Cerebellar nuclear complex (tissue), 1 donor: ENCODE measurements at places on chromosomes 7 and 10.

GRCh38 chr10:131834152-131834810 lies 66.5 kb upstream of the PPP2R2D start:
- DNase-seq = no peak

GRCh38 chr10:98270073-98270740 lies 2.2 kb upstream of the LOXL4 start:
- DNase-seq = no peak

DNA sequence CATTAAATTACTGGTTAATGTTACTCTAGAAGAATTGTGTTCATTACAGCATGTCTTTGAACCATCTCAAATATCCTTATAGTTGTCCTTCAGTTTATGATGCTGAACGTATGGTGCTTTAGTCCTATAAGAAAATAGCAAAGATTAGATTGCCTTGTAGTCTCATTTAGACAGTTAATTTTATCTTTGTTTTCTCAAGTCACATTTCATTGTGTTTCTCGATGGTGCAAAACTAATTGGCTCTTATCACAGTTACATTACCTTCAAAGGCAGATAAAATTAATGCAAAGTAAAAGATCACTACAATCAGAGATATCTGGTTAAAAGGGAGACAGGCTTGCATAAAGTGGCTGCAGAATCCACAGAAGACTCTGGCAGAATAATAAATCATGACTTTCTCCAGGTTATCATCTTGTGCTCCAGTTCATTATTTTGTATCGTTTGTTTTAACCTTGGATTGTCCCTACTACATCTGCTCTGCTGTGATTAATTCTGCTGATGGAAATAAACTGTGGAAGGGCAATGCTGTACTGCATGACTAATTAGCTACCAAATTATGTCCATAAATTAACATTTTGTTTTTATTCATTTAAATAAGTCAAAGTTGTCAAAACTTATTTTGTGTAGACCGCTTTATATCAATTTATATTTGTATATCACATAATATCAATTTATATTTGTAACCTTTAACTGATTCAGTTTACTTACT lies 24.2 kb downstream of the PRPS1L1 start:
- DNase-seq = no peak

DNA sequence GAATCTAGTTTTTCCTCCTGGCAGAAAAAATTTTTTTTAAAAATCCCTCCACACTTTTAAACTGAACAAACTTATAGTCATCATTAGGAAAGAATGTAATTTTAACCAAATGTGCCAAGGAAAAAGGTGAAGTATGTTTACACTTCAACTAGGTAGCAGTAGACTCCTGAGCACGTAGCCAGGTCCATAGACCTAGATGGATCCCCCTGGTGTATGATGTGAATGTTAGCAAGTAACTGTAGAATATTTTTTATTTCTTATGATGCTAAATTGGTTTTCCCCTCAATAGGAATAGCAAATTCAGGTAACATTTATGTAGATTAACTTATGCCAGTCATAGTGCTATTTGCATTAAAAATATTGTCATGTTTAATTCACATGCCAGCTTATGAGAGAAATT lies 19.6 kb downstream of the CABCOCO1 start:
- no peak for DNase-seq

DNA sequence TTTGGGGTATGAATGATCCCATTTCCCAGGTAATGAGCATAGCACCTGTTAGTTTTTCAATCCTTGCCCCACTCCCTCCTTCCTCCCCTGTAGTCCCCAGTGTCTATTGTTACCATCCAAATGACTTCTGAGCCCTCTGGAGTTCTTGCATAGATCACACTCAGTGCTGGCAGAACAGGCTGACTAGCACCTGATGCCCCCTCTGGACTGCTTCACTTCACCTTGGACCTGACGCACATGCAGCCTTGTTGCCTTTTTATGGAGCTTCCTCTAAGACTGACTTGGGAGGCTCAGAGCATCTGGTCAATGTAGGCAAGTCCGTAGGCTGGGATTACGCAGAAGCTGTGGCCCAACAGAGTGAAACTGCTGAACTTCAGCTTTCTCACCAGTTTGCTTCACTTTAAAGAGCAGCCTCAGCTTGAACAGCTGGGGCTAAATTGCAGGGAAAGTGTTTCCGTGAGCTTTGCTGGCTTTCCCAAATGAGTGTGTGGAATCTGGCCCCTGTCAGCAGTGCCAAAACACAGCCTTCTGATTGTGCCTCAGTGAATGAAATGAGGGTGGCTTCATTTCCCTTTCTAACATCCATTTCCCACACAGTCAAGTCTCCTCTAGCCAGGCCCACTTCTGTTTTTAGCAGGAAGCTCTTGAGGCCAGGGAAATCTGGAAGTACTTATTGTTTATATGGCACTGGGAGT lies 48.5 kb downstream of the NXPH1 start:
- no peak for DNase-seq

DNA sequence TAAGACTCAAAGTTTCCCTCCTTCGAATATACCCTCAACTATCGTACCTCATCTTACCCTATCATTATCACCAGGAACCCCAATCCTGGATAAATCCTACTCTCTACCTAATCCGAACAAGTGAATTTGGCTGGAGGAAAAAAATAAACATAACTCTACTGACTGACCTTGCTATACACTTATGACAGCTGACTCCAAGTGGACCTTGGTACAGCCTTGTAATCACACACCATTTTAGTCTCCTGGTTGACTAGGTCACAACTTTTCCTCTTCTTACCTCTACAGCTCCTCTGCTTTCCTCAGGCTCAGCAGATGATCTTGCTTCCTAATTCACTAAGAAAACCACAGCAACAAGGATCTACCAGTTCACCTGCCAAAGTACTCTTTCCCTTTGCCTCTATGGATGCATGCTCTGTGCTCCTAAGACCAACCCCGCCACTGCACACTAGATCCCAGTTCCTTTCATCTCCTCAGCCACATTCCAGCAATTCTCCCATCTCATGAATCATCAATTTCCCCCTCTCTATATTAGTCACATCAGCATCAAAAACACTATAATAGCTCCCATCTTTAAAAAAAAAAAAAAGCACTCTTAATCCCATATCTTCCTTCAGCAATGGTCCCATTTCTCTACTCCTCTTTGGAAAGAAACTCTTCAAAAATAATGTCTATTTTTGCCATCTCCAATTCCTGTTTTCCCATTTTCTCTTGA lies 35.5 kb downstream of the COA1 start:
- DNase-seq = no peak

GRCh38 chr10:5697342-5697741 lies 12.7 kb downstream of the TASOR2 start:
- DNase-seq = no peak

DNA sequence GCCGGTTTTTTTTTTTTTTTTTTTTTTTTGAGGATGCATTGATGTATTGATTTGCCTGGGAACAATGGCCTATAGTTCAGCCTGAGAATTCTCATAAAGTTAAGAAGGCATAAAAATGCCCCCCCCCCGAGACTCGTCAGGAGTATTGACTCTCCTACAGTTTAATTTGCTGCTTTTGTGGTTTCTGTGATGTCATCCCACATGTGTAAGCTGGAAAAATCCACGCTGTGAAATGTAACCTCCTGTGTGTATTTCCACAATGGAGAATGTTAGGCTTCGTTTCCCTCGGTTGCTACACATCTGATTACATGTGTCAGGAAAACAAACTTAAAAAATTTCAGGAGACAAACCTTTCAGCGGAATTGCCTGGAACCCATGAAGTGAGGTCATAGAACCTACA lies 117.9 kb downstream of the FANK1 start:
- no peak for DNase-seq

- DNase-seq = no peak
Measured at GRCh38 chr7:128407751-128408708, 1.8 kb downstream of the IMPDH1 start.

- no peak for DNase-seq
Measured at GRCh38 chr7:78523930-78524329, 725.4 kb downstream of the PHTF2 start.

GRCh38 chr7:34309584-34309983 lies 348.4 kb upstream of the NPSR1 start:
- DNase-seq = no peak

GRCh38 chr7:156151658-156152057 lies 339.4 kb upstream of the SHH start:
- DNase-seq = no peak

DNA sequence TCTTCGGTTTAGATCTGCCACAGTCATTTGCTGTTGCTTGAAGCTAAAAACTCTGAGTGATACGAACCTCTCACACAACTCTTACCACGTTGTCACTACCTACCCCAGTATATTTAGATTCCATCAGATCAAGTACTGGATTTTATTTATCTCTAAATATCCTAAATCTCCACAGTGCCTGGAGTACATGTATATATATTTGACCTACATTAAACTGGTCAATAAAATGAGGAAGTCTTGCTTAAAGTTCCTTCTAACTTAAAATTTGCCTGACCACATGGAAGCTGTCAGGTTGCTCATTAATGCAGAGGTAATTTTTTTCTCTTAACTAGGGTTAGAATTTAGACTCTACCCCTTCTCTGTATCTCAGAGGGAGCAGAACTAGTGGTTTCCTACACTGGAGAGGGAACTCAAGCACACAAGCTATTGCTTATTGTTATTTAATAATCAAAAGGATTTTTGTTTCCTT lies 3.1 kb upstream of the MACC1 start:
- no peak for DNase-seq

- no peak for DNase-seq
Measured at GRCh38 chr7:35971133-35971891, 170.5 kb downstream of the SEPTIN7 start.

DNA sequence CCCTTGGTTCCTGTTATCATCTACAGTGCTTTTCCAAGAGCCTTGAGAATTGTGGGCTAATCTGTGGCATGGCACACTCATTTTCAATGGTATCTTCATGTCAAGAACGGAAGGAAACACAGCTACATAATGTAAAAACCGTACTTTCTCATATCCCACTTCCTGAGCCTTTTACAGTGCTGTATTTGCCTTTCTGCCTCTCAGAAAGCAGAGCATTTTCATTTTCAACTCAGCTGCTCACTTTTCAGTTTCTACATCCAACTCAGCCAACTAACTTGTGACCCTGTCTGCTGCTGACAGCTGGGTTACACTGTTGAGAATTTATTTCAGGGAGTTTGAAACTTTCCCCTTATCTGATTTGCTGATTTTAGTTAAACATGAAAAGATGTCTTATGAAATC lies 875.8 kb upstream of the KCND2 start:
- no peak for DNase-seq

GRCh38 chr10:62033125-62033524 lies 131.6 kb downstream of the ARID5B start:
- DNase-seq = no peak

DNA sequence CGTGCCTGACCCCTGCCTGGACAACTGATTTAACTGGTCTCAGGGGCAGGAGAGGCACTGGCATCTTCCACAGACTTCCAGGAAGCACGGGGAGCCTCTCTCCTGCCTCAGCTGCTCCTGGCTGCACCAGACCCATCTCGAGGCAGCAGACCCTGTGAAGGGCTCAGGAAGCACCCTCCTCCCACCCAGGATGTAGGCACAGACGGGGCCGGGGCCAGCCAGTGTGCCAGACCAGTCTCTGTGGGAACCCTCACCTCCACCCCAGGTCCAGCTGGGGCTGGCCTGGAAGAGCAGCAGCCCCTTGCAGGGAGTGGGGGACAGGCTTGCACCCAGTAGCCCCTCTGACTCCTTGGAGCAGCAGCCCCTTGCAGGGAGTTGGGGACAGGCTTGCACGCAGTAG lies 56.3 kb downstream of the RASGEF1A start:
- no peak for DNase-seq

DNA sequence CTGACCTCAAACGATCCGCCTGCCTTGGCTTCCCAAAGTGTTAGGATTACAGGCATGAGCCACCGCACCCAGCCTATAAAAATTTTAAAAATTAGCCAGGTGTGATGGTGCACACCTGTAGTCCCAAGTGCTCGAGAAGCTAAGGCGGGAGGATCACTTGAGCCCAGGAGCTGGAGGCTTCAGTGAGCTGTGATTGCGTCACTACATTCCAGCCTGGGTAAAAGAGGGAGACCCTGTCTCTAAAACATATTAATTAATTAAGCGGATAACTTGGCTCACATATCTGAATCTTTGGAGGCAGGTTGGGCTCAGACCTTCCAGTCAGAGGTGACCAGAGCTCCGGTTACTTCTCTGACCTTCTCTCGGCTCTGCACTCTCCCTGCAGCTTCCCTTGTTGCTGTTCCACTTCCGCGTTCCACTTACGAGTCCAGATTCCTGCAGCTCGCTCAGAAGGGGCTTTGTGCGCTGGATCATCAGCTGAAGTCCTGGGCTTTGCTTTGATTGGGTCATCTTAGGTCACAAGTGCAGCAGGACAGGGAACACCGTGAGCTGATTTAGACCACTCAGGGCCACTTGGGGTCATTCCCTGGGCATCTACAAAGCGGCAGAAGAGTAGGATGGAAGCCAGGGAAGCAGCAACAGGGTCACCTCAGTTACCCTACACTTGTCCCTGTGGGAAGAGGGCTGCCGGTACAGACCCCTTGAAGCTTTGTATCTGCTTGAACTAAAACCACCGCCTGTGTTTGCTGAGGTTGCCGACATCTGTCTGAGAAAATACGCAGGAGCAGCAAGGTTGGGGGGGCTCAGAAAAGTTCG lies 2.0 kb upstream of the ARPC1B start:
- no peak for DNase-seq

- DNase-seq = no peak
Measured at GRCh38 chr10:17708821-17709220, 43.2 kb upstream of the TMEM236 start.

GRCh38 chr7:23628370-23628769 lies 31.2 kb downstream of the CCDC126 start:
- no peak for DNase-seq

GRCh38 chr7:28708033-28708951 lies 249.8 kb downstream of the TRIL start:
- no peak for DNase-seq

- DNase-seq = no peak
Measured at GRCh38 chr7:19442016-19442785, 266.6 kb downstream of the POLR1F start.

DNA sequence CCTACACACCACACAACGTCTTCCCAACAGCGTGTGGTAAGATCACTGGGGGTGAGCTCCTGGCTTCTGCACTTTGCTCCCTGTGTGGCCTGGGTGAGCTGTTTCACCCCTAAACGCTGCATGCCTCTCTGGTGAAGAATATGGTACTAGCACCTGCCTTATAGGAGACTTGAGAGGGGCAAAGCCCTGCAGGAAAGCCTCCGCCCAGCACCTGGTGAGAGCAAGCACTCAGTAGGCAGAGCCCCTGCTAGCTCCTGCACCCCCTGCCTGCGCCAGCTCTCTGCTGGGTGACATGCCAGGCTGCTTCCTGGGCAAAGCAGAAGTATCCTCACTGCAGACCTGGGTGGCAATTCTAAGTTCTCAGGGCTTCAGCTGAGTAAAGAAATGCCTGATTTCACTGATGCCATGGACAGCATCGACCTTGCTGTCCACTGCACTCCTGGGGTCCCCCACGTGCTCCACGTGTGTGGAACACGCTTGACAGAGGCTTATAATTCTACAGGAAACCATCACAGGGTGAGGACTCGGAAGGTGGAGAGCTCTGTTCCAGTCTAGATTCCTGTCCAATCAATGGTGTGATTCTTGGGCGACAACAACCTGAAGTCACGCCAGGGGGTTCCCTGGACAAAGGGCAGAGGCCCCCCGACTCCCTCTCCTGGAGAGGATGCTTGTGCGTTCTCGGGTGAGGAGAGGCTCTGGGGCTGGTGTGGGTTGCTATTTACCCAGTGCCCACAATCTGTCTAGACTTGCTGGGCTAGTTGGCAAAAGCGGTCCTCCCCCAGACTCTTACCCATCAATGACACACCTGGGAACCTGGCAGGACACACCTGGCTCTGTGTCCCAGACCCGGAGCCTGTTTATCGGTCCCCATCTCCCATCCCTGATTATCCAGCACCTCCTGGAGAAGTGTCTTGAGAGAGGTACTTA lies 5.0 kb upstream of the CALML5 start:
- DNase-seq = no peak

GRCh38 chr10:47047577-47048525 lies 136.6 kb downstream of the PTPN20 start:
- no peak for DNase-seq
